ENCODE measurements at places on chromosomes 12 and 14. TPM values are rescaled to one million over a fixed set of nuclear protein-coding genes. Genes with fewer than 3 reads are reported as not detected.

Gene USP44
- 0.09 TPM for total RNA-seq

Gene ACVRL1
- not detected for total RNA-seq

Gene OTX2
- not detected for total RNA-seq

DNA sequence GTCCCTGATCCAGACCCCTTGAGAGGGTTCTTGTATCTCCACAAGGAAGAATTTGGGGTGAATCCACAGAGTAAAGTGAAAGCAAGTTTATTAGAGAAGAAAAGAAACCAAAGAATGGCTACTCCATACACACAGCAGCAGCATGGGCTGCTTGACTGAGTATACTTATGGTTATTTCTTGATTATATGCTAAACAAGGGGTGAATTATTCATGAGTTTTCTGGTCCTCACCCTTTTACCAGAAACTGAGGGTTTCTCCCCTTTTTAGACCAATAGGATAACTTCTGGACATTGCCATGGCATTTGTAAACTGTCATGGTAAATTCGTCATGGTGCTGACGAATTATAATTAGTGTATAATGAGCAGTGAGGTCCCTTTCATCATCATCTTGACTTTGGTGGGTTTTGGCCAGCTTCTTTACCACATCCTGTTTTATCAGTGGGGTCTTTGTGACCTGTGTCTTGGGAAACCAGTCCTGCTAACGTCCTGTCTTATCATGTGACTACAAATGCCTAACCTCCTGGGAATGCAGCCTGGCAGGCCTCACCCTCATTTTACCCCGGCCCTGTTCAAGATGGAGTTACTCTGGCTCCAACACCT is 121.9 kb downstream of the SPTSSA start:
- no peaks in the 10 kb centered on the region for H3K27me3 ChIP-seq
- no peak for DNase-seq
- H3K36me3 ChIP-seq = no peaks in the 10 kb centered on the region
- H3K27ac ChIP-seq = no peak overlapping the region

Gene HSPB8
- total RNA-seq = not detected

- H3K36me3 ChIP-seq = no peaks in the 10 kb centered on the region
- H3K27me3 ChIP-seq = no peaks in the 10 kb centered on the region
- H3K4me3 ChIP-seq = no peak overlapping the region
- no peak overlapping the region for H3K27ac ChIP-seq
Measured at GRCh38 chr14:53380867-53381225, 227.7 kb upstream of the DDHD1 start.

Gene DIO3
- total RNA-seq = not detected

DNA sequence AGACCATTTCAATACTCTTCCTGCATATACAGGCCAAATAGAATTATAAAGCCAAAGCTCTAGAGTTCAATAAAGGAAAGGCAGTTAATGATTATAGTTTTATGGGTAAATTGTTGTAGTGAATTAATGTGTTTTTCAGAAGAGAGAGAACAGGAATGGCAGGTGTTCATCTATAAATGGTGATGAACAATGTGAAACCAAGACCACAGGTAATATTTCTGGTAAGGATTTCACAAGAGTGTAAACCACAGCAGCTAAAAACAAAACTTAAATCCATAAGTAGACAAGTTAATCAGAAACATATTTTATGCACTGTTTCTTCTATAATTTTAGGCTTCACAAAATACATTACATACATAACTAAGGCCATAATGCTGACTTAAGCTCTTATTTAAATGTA is 204.4 kb downstream of the SYT1 start:
- H3K4me1 ChIP-seq = no peaks in the 10 kb centered on the region
- no peak overlapping the region for H3K27ac ChIP-seq
- H3K27me3 ChIP-seq = no peaks in the 10 kb centered on the region
- H3K36me3 ChIP-seq = no peaks in the 10 kb centered on the region

- no peak overlapping the region for H3K27ac ChIP-seq
- H3K27me3 ChIP-seq = no peaks in the 10 kb centered on the region
- no peaks in the 10 kb centered on the region for H3K4me1 ChIP-seq
- H3K36me3 ChIP-seq = no peaks in the 10 kb centered on the region
Measured at GRCh38 chr12:69765515-69765914, 26.9 kb downstream of the RAB3IP start.

- no peaks in the 10 kb centered on the region for H3K36me3 ChIP-seq
- no peak for DNase-seq
- no peaks in the 10 kb centered on the region for H3K27me3 ChIP-seq
- H3K27ac ChIP-seq = no peak overlapping the region
- no peaks in the 10 kb centered on the region for H3K4me1 ChIP-seq
Measured at GRCh38 chr14:23146980-23147379, 27.9 kb upstream of the CEBPE start.

- H3K27me3 ChIP-seq = no peaks in the 10 kb centered on the region
- H3K36me3 ChIP-seq = no peaks in the 10 kb centered on the region
- no peak for DNase-seq
Measured at GRCh38 chr12:103844305-103844704, 3.3 kb upstream of the NT5DC3 start.

GRCh38 chr12:110696283-110696682 is 7.4 kb upstream of the HVCN1 start:
- no peak for DNase-seq
- H3K27me3 ChIP-seq = no peaks in the 10 kb centered on the region
- H3K27ac ChIP-seq = no peak overlapping the region
- no peak overlapping the region for H3K4me3 ChIP-seq
- peaks cover 33% of the 10 kb centered on the region for H3K4me1 ChIP-seq

Gene AQP6
- total RNA-seq = not detected

- DNase-seq = no peak
- peaks cover 4% of the 10 kb centered on the region for H3K4me1 ChIP-seq
- no peaks in the 10 kb centered on the region for H3K27me3 ChIP-seq
- no peak overlapping the region for H3K4me3 ChIP-seq
- no peaks in the 10 kb centered on the region for H3K36me3 ChIP-seq
- no peak overlapping the region for H3K27ac ChIP-seq
Measured at GRCh38 chr14:93535537-93535936, 104.8 kb downstream of the UNC79 start.

DNA sequence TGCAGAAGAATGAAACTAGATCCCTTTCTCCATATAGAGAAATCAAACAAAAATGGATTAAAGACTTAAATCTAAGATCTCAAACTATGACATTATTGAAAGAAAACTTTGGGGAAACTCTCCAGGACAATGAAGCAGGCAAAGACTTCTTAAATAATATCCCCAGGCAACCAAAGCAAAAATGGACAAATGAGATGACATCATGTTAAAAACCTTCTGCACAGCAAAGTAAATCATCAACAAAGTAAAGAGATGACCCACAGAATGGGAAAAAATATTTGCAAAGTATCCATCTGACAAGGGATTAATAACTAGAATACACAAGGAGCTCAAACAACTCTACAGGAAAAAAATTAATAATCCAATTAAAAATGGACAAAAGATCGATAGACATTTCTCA is 101.0 kb downstream of the RALGAPA1 start:
- H3K4me3 ChIP-seq = no peak overlapping the region
- H3K27ac ChIP-seq = no peak overlapping the region
- no peak for DNase-seq

- no peaks in the 10 kb centered on the region for H3K27me3 ChIP-seq
- H3K27ac ChIP-seq = no peak overlapping the region
- no peaks in the 10 kb centered on the region for H3K36me3 ChIP-seq
- no peak for DNase-seq
- H3K4me1 ChIP-seq = peaks cover 38% of the 10 kb centered on the region
Measured at GRCh38 chr14:65852689-65853088, 440.2 kb downstream of the FUT8 start.

- no peaks in the 10 kb centered on the region for H3K27me3 ChIP-seq
- H3K36me3 ChIP-seq = no peaks in the 10 kb centered on the region
- no peak for DNase-seq
- H3K27ac ChIP-seq = peak overlapping the region; percentile 40
Measured at GRCh38 chr14:89702073-89702875, 252.3 kb downstream of the EFCAB11 start.

DNA sequence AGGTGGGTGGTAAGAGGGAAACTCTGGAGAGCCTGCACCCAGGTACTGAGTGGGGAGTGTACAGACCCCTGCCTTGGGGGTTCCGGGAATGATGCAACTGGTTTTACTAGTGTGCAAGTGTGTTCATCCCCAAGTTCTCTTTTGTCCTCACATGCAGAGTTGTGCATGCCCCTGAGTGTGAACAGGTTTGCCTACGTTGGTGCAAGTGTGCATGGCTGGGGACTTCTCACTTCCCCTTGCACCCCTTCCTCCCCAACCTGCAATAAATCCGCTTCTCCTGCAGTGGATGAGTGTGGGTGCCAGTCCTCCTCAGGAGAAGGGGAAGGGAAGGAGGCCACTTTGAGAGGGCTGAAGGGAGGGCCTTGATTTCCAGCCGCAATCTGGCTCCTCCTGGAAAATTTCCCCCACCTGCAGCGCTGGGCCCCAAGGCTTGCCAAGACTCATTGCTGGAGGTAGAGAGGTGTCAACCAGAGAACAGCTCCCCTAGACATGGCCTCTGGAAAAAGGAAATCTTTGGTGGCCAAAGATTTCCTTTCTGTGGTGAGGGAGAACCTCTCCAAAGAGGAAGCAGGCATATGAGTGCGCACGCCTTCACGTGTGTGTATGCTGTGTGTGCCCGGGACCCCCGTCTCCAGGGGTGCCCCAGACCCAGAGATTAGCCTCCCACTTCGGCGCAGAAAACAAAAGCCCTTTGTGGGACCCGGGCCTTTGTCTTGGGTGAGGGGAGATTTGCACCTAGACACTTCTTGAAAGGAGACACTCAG is 5.5 kb downstream of the AQP2 start:
- H3K27ac ChIP-seq = no peak overlapping the region
- H3K36me3 ChIP-seq = no peaks in the 10 kb centered on the region

DNA sequence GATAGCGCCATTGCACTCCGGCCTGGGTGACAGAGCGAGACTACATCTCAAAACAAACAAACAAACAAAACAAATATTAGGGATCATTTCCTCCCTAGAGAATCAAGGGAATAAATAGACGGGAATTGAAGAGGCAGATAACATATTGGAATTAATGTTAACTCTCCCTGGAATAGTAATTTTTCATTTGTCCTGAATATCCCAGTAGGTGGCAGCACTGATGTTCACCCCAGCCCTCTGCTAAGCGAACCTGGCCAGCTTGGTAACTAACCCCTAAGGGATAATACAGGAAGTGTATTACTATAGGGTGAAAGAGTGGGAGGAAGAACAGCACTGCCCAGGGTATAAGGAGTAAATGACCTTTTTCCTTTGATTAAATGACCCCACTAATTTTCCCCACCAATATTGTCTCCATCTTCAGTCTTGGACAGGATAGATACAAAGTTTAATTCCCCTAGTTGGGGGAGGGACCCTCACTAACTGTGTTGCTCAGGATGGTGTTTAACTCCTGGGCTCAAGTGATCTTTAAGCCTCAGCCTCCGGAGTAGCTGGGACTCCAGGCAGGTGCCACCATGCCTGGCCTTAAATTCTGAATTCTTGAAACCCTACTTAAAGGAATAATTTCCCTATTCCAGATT is 40.5 kb downstream of the SLC2A14 start:
- no peaks in the 10 kb centered on the region for H3K36me3 ChIP-seq
- no peak overlapping the region for H3K4me3 ChIP-seq
- no peaks in the 10 kb centered on the region for H3K27me3 ChIP-seq

Gene TAS2R13
- 1.6 TPM for total RNA-seq

- no peaks in the 10 kb centered on the region for H3K36me3 ChIP-seq
- H3K4me1 ChIP-seq = no peaks in the 10 kb centered on the region
- no peak overlapping the region for H3K27ac ChIP-seq
- no peak overlapping the region for H3K4me3 ChIP-seq
Measured at GRCh38 chr14:71212093-71212492, 304.8 kb downstream of the PCNX1 start.

DNA sequence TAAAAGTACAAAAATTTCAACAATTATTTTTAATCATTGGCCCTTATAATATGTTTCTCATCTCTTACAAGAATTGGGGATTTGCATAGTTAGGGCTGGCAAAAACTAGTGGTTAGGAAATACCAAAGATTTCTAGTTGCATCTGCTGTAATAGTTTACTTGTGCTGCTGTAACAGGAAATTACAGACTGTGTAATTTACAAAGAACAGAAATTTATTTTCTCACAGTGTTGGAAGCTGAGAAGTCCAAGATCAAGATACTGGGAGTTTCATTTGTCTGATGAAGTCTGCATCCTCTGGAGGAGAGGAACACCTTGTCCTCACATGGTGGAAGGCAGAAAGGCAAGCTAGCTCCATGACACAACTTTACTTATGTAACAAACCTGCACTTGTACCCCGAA is 157.0 kb downstream of the FLRT2 start:
- H3K4me1 ChIP-seq = no peaks in the 10 kb centered on the region
- no peaks in the 10 kb centered on the region for H3K36me3 ChIP-seq
- DNase-seq = no peak
- no peak overlapping the region for H3K27ac ChIP-seq
- H3K4me3 ChIP-seq = no peak overlapping the region

Gene SYT1
- total RNA-seq = not detected

DNA sequence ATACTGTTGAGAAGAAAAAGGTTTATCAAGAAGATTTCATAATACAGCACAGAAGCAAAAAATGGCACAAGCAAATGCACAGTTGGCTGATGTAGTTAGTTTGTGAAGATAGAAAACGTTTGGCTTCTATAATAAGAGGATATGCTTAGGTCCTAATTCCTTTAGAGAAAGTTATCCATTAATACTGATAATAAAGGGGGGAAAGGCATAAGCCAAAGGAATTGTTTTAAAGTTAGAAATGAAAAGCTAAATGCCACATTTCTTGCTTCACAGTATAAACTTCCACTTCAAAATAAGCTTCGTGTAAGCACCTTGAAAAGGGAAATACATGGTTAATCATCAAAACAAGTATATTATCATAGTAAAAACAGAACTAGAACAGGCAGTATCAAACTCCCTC is 12.4 kb downstream of the LMO3 start:
- H3K4me3 ChIP-seq = no peak overlapping the region
- H3K27me3 ChIP-seq = no peaks in the 10 kb centered on the region
- no peaks in the 10 kb centered on the region for H3K36me3 ChIP-seq
- H3K27ac ChIP-seq = no peak overlapping the region
- no peak for DNase-seq

Gene LTB4R
- total RNA-seq = 33.5 TPM

DNA sequence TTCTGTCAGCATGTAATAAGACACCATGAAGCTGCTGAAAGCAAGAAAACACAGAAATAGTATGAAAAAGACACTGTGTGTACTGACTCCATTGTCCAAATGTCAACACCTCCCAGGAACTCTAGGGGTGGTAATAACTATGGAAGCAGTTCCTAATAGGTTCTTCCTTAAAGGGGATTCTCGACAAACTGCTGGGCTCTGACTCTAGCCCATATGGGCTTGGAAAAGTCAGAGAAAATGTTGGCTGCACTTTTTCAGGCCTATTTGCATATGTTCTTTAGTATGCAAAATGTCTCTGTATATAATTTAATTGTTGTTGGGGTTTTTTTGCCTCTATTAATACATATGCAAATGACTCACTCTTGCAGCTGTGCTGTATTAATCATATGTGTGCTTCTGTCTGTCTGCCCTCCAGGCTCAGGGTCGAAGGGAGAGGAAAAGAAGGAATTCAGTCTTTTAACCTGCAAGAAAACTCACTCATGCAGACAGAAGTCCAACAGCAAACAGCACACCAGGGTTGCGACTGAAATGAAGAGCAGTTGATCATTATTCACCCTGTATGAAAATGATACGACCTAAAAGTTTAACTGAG is 317.6 kb downstream of the SOX5 start:
- H3K4me3 ChIP-seq = no peak overlapping the region
- H3K4me1 ChIP-seq = no peaks in the 10 kb centered on the region
- H3K36me3 ChIP-seq = no peaks in the 10 kb centered on the region
- no peaks in the 10 kb centered on the region for H3K27me3 ChIP-seq
- no peak for DNase-seq

GRCh38 chr12:114661245-114661644 is 22.7 kb downstream of the TBX3 start:
- no peaks in the 10 kb centered on the region for H3K36me3 ChIP-seq
- no peaks in the 10 kb centered on the region for H3K4me1 ChIP-seq
- H3K27me3 ChIP-seq = peaks cover 8% of the 10 kb centered on the region

All from natural killer cell (primary cell).